ENCODE measurements at places on chromosomes 11 and 22. TPM values are rescaled to one million over a fixed set of nuclear protein-coding genes. Genes with fewer than 3 reads are reported as not detected.

PANX2 gene
- total RNA-seq = not detected

RAB36 gene
- total RNA-seq = 0.47 TPM

DNA sequence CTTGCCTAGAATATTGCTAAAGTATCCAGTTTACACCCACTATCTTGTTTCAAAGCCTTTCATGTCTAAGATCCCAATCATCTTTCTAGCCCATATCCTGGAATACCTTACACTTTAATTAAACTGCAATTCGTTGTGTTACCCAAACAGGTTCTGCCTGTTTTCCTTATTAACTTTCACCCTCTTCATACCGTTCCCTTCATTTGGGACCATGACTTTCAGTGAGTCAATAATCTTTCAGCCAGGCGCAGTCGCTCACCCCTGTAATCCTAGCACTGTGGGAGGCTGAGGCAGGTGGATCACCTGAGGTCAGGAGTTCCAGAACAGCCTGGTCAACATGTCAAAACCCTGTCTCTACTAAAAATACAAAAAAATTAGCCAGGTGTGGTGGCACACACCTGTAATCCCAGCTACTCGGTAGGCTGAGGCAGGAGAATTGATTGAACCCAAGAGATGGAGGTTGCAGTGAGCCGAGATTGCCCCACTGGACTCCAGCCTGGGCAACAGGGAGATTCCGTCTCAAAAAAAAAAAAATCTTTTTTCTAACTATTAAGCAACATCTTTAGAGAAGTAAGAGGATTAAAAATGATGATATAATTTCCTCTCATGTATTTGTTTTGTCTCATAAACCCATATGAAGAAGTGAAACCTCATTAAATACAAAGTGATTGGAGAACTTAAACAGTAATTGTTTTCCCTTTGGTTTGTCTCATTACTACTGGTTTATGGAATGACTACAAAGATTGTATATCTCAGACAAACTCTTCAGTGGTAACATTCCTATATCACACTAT lies 20.7 kb downstream of the DMC1 start:
- H3K36me3 ChIP-seq = no peaks in the 10 kb centered on the region
- DNase-seq = no peak
- H3K4me1 ChIP-seq = no peaks in the 10 kb centered on the region
- no peaks in the 10 kb centered on the region for H3K27me3 ChIP-seq
- no peak overlapping the region for H3K4me3 ChIP-seq

- no peaks in the 10 kb centered on the region for H3K27me3 ChIP-seq
- no peak overlapping the region for H3K27ac ChIP-seq
- no peak for DNase-seq
- H3K4me1 ChIP-seq = no peaks in the 10 kb centered on the region
Observed at GRCh38 chr11:17816232-17816931, 81.8 kb downstream of the KCNC1 start.

- DNase-seq = no peak
- H3K36me3 ChIP-seq = no peaks in the 10 kb centered on the region
- H3K4me3 ChIP-seq = no peak overlapping the region
- H3K27ac ChIP-seq = no peak overlapping the region
- peaks cover 9% of the 10 kb centered on the region for H3K4me1 ChIP-seq
Observed at GRCh38 chr11:35321111-35321510, 98.2 kb downstream of the SLC1A2 start.

GRCh38 chr22:33842006-33842354 lies 78.3 kb downstream of the LARGE1 start:
- H3K4me1 ChIP-seq = no peaks in the 10 kb centered on the region
- no peak overlapping the region for H3K4me3 ChIP-seq
- H3K36me3 ChIP-seq = no peaks in the 10 kb centered on the region
- no peak for DNase-seq
- no peak overlapping the region for H3K27ac ChIP-seq

DNA sequence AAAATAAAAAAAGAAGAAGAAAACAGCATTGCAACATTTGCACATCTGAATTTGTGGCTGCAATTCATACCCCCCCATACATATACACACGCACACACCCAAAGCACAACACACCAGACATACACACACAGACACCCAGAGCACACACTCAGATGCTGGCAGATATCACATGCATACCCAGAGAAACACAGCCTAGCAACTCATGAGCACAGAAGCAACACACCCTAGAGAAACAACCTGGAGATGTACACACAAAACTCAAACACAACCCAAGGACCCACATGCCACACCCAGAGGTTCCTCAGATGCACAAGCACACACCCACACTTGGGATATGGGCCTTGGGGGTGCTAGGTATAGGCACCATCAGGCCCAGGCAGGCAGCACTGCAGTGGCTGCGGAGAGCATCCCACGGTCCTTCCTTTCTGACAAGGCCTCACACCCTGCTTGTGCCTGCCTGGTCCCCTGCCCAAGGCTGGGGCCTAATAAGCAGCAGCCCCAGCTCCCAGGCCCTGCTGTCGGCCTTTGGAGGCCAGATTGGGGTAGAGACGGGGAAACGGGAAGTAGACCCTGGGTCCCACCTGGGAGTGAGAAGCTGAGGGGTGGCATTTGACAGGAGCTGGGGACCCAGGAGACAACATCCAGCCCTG lies 3.1 kb downstream of the CST6 start:
- peaks cover 10% of the 10 kb centered on the region for H3K4me1 ChIP-seq
- H3K36me3 ChIP-seq = no peaks in the 10 kb centered on the region
- H3K27me3 ChIP-seq = peaks cover 39% of the 10 kb centered on the region
- no peak for DNase-seq
- H3K27ac ChIP-seq = no peak overlapping the region
- no peak overlapping the region for H3K4me3 ChIP-seq

C11orf87 gene
- not detected for total RNA-seq

GRCh38 chr22:19226428-19226827 lies 47.9 kb upstream of the SLC25A1 start:
- H3K4me3 ChIP-seq = no peak overlapping the region
- no peak overlapping the region for H3K27ac ChIP-seq

GRCh38 chr11:71301046-71301857 lies 48.9 kb upstream of the SHANK2 start:
- no peaks in the 10 kb centered on the region for H3K4me1 ChIP-seq
- H3K27me3 ChIP-seq = no peaks in the 10 kb centered on the region
- H3K4me3 ChIP-seq = no peak overlapping the region

DNA sequence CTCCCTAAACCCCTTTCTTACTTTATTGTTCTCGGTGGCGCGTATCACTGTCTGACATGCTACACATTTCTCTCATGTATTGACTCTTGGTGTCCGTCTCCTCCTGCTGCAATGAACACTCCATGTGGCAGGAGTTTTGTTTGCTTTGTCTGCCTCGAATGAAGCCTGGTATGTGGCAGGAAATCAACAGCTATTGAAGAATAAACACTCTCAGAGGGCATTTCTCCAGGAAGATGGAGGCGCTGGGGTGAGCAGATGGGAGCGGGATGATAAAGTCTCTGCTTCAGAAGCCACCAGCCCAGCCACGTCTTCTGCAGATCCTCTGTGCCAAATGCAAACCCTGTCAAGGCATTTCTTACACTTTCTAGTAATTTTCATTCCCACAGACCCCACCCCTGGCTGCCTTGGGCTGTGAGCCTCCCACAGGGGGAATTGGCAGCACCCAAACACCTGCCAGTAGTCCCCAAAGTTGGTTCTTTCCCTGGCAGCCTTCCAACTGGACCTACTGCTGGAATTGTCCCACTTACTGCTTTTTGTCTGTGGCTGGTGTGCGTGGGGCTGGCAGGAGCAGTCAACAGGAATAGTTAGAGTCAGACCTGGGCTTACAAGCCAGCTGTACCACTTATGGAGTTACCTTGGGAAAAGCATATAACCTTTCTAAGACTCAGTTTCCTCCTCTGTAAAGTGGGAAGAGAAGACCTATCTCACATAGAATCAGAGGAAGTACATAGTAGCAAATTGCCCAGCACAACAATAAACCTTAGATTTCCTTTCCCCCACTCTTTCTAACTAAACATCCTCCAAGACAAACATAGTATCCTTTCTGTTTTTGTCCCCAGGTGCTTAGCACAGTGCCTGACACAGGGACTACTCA lies 13.3 kb upstream of the IL10RA start:
- no peak overlapping the region for H3K27ac ChIP-seq
- H3K4me3 ChIP-seq = no peak overlapping the region
- no peaks in the 10 kb centered on the region for H3K27me3 ChIP-seq
- peaks cover 49% of the 10 kb centered on the region for H3K4me1 ChIP-seq

GRCh38 chr11:119699227-119699626 lies 29.8 kb downstream of the NECTIN1 start:
- H3K36me3 ChIP-seq = no peaks in the 10 kb centered on the region
- H3K4me3 ChIP-seq = no peak overlapping the region
- H3K27ac ChIP-seq = no peak overlapping the region
- H3K27me3 ChIP-seq = no peaks in the 10 kb centered on the region
- no peaks in the 10 kb centered on the region for H3K4me1 ChIP-seq

DNA sequence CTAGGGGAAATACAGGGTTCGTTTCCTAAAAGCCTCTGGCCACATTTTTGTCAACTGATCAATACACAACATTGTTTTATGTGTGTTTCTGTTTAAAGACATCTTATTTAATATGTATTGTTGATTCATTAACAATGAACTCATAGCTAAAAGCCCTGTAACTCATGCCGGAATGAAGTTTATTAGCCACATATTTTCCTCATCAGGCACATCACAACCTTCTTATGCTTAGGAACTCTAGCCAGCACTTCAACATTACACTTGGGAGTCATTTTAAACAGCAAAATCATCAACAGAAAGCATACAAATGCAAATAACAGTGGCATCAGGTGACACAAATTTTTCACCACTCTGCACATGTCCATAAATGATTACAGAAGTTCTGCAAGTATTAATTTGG lies 15.1 kb upstream of the BLID start:
- no peaks in the 10 kb centered on the region for H3K36me3 ChIP-seq
- H3K27me3 ChIP-seq = no peaks in the 10 kb centered on the region
- no peak overlapping the region for H3K4me3 ChIP-seq
- no peak overlapping the region for H3K27ac ChIP-seq
- H3K4me1 ChIP-seq = no peaks in the 10 kb centered on the region

DNA sequence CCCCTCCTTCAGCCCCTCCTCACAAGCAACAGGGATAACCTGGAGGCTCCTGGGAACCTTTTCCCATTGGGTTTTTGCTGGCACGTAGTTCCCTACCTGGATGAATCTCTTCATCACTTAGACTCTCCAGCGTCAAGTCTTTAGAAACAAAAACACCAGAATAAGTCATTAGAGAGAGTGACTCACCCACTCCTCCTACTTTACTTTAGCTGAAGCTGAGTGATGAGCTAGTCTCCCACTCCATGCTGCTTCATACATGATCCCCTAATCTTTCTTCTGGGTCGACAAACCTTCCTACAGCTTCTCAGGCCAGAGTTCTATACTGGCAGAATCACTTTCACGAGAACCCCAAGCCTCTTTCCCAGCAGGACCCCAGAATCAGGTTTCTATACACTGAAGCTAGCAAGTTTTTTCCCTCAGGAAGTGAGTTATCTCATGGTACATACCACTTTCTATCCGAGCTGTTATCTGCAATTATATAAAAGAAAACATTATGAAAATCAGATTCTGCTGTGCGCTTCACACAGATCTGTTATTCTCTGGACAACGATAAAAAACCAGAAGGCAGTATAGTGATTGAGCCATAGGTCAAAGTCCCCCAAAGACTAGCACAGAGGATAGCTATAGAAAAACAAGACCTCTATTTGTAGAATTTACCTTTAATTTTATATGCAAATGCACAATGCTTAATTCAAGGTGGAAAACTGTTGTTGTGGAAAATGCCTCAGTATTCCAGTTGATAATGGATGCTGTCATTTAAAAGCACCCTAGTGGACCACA lies 18.7 kb downstream of the DRICH1 start:
- no peak overlapping the region for H3K27ac ChIP-seq
- DNase-seq = no peak
- no peak overlapping the region for H3K4me3 ChIP-seq
- H3K4me1 ChIP-seq = no peaks in the 10 kb centered on the region
- H3K36me3 ChIP-seq = peaks cover 3% of the 10 kb centered on the region
- no peaks in the 10 kb centered on the region for H3K27me3 ChIP-seq

GRCh38 chr11:46381819-46382645 lies 563 bp downstream of the MDK start:
- DNase-seq = no peak
- peaks cover 10% of the 10 kb centered on the region for H3K36me3 ChIP-seq
- H3K27ac ChIP-seq = no peak overlapping the region
- peak overlapping the region; percentile 46 for H3K4me3 ChIP-seq

- no peaks in the 10 kb centered on the region for H3K36me3 ChIP-seq
- H3K27me3 ChIP-seq = no peaks in the 10 kb centered on the region
- H3K4me3 ChIP-seq = no peak overlapping the region
Observed at GRCh38 chr11:91100427-91100826, 877.6 kb upstream of the CHORDC1 start.

GRCh38 chr11:10322830-10323792 lies 18.2 kb downstream of the ADM start:
- H3K36me3 ChIP-seq = no peaks in the 10 kb centered on the region
- DNase-seq = peak; percentile 27
- H3K4me1 ChIP-seq = peaks cover 2% of the 10 kb centered on the region
- H3K27ac ChIP-seq = no peak overlapping the region
- H3K4me3 ChIP-seq = no peak overlapping the region

GRCh38 chr11:876545-876944 lies 33.9 kb downstream of the TSPAN4 start:
- H3K27me3 ChIP-seq = no peaks in the 10 kb centered on the region
- no peak overlapping the region for H3K27ac ChIP-seq
- DNase-seq = no peak
- no peaks in the 10 kb centered on the region for H3K4me1 ChIP-seq

GRCh38 chr11:96339706-96340554 lies 3.1 kb downstream of the MAML2 start:
- no peaks in the 10 kb centered on the region for H3K36me3 ChIP-seq
- no peaks in the 10 kb centered on the region for H3K27me3 ChIP-seq
- peak overlapping the region; percentile 69 for H3K4me3 ChIP-seq
- H3K4me1 ChIP-seq = peaks cover 35% of the 10 kb centered on the region
- no peak for DNase-seq
- peak overlapping the region; percentile 53 for H3K27ac ChIP-seq

DNA sequence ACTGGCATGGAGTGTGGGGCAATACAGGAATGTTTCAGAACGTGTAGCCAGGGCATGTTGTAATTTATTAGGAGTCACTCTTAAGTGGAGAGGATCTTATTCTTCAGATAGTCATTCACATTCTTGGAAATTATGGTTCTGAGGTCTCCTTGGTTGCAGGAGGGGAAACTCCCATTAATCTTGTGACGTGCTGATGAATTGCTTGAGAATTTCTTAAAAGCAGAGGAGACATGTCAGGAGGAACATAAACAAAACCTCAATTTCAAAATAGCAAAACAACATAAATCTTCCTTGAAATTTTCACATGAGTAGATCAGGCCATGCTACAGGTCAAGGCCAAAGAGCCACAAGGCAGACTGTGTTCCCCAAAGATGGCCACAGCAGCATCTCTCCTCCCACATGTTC lies 50.4 kb downstream of the ADM start:
- H3K4me3 ChIP-seq = no peak overlapping the region
- no peak overlapping the region for H3K27ac ChIP-seq
- H3K4me1 ChIP-seq = no peaks in the 10 kb centered on the region
